ENCODE measurements at places on chromosomes 12 and 14.

- no peak for DNase-seq
These were observed 68.6 kb downstream of the EEA1 start for GRCh38 chr12:92860521-92860920.

DNA sequence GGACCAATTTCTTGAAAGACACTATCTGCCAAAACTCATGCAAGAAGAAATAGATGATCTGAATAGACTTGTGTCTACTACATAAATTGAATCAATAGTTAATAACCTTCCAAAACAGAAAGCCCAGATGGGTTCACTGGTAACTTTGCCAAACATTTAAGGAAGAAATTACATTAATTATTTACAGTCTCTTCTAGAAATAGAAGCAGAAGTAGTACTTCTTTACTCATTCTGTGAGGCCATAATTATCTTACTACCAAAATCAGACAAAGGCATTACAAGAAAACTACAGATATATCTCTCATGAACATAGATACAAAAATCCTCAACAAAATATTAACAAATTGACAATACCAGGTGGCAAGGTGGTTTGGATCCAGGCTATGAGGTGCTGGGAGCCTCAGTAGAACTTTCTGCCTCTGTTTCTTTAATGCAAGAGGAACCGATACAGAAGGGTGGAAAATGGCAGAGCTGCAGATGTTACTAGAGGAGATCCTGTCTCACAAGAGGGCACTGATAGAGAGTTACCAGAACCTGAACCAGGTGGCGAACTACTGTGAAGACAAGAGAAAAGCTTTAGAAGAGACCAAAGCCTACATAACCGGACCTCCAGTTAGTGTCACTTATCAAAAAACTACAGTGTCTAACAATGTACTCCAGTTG, 33.7 kb upstream of the KTN1 start:
- no peak for DNase-seq

- no peak for DNase-seq
These were observed 426.9 kb downstream of the NOVA1 start for GRCh38 chr14:26170885-26171284.

GRCh38 chr14:80056497-80056801, 154.9 kb downstream of the DIO2 start:
- DNase-seq: no peak

DNA sequence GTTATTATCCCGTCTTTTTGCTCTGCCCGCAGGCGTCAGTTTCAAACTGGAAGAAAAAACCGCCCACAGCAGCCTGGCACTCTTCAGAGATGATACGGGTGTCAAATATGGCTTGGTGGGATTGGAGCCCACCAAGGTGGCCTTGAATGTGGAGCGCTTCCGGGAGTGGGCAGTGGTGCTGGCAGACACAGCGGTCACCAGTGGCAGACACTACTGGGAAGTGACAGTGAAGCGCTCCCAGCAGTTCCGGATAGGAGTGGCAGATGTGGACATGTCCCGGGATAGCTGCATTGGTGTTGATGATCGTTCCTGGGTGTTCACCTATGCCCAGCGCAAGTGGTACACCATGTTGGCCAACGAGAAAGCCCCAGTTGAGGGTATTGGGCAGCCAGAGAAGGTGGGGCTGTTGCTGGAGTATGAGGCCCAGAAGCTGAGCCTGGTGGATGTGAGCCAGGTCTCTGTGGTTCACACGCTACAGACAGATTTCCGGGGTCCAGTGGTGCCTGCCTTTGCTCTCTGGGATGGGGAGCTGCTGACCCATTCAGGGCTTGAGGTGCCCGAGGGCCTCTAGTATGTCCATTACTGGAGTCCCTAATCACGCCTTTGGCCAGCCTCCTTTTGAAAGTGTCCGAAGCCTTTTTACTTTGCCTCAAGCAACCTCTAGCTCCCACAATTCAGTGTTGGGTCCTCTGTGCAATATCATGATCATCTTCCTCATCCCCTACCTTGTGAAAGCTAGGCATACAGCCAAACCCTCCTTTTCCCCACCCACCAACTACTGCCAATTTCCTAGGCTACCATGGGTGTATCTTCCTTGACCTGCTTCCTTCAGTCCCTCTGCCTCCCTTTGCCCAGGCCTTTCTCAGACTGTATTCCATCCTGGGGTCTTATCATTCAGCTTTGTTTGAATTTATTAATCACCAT, 891 bp downstream of the SPRYD4 start:
- DNase-seq: no peak

GRCh38 chr12:79547735-79548609, 142.8 kb downstream of the PAWR start:
- no peak for DNase-seq

DNA sequence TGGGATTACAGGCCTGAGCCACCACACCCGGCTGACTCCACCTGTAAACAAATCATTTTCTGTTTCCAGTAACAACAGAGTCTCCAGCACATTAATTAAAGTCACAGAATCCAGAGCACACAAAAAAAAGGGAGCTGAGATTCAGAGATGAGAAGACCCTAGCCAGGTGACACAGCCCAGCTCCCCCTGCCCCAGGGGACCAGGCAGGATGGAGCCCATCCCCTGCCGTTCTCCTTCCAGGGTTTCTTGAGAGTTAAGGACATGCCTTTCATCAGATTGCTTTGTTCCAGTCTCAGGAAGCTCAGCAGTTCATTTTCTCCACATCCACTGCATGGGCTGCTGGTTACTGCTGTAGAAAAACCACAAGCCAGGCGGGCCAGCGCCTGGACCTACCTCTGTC, 81.2 kb downstream of the RIMBP2 start:
- no peak for DNase-seq

DNA sequence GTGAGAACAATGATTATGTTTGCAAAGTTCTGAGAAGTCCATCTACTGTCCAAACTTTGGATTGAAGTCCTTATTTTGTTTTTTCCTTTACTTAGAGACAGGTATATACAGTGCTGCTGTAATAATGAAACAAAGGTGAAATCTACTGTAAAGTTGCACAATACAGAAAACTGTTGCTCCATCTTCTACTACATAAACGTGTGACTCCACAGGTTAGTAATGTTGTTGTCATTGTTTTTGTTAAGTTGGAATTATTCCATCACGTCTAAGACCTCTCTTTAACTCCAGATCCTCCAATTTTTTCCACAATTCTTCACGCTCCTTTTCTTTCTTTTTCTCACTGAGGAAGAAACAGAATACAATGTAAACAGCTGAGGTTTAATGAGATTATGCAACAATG, 57.0 kb upstream of the GPHB5 start:
- no peak for DNase-seq

DNA sequence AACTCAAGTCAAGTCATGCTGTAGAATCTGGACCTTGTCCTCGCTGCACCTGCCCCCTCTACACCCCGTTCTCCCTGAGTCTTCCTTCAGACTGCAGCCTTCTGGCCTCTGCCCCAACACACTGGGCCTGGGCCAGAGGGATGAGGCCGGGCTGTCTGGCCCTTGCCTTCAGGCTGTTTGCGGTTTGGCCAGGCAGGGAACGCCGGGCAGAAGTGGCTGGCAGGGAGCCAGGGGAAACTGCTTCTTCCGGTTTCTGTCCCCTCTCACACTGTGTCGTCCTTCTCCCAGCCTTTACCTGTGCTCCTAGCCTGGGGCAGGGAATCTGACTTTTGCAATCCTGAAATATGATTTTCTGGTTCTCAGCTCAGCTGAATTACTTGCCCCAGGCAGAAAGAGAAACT, 13.5 kb downstream of the DGLUCY start:
- no peak for DNase-seq

- no peak for DNase-seq
These were observed 324.3 kb downstream of the CACNA1C start for GRCh38 chr12:2376908-2377657.

DNA sequence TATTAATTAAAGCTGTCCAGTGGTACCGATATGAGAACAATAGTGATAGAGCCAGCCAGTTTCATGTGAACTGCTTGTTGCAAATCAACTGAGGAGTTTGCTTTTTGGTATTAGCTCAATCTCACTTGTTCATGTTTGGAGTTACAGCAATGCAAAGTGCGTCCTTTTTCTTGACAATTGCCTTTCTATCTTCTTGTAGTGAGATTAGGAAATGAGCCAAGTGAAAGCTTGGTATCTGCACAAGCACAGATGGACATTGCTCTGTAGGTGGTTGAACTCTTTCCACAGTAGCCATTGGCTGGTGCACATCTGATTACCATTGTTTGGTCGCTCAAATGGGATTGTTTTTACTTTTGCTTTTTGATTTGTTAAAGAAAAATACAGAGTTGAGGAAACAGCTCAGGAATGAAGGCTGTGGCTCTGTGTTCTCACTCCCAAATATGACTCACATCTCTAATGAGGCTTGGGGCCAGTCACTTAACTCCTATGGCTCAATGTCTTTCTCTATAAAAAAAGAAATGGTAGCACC, 241.4 kb downstream of the BMP4 start:
- no peak for DNase-seq

DNA sequence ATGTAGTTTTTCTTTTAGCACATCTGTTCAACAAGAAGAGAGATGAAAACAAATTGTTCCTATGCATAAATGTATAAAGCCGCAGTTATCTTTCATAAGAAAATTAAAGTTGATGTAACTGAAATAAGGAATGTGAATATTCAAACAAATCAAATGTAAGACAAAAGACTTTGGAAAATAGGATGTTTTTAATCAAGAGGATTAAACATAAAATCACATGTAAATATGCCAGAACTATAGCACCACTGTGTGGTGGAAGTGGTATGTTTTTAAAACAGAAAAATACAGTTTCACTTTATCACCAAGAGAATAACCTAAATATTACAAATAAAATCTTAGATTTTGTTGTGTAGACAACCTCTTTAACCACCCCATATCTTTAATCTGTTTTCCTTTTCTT, 40.4 kb downstream of the CAPS2 start:
- no peak for DNase-seq

DNA sequence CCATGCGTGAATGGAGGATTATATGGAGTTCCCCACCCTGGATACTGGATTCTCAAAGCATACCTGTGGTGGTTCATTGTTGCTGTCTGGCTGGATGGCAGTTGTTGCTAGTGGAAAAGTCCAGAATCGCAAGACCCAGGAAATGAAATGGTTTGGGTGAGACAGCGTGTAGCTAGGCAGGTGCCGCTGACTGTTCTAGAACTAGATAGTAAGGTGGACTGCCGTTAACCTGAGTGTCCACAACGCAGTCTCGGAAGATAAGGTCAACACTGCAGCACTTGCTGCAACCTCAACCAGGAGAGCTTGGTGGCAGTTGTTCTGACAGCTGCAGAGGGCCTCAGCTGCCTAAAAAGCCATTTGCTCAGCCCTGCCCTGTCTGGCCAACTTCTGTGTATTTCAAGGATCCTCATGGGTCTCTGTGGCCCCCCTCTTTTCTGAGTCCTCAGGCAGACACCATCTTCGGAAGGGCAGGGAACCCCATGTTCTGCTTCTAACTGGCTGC, 15.5 kb upstream of the IRF2BPL start:
- no peak for DNase-seq

DNA sequence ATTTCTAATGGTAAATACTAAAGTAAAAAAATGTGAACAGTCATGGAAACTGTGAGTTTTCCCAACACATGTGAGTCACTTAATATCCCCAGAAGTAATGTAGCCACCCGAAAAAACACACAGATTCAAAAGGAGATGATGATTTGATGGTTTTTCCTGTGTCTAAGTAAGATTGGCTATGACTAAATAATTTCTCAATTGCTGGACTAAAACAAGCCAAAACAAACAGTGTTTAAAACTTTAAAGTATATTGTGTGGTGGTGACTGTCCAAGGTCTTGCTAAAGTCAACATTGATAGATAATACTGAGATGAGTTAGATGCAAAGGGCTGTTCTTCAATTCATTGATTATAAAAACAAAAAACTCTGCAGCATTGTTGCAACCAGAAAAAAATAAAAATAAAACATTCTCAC, 89.6 kb upstream of the SOX5 start:
- no peak for DNase-seq

- DNase-seq: no peak
These were observed 126.0 kb downstream of the CHST11 start for GRCh38 chr12:104582739-104583138.

All from stimulated activated CD4-positive, alpha-beta T cell treated with anti-CD3 and anti-CD28 coated beads, Interleukin-4, amount 100 ng/mL, for 48 hours (primary cell).